ENCODE measurements at places on chromosomes 7 and 10.

DNA sequence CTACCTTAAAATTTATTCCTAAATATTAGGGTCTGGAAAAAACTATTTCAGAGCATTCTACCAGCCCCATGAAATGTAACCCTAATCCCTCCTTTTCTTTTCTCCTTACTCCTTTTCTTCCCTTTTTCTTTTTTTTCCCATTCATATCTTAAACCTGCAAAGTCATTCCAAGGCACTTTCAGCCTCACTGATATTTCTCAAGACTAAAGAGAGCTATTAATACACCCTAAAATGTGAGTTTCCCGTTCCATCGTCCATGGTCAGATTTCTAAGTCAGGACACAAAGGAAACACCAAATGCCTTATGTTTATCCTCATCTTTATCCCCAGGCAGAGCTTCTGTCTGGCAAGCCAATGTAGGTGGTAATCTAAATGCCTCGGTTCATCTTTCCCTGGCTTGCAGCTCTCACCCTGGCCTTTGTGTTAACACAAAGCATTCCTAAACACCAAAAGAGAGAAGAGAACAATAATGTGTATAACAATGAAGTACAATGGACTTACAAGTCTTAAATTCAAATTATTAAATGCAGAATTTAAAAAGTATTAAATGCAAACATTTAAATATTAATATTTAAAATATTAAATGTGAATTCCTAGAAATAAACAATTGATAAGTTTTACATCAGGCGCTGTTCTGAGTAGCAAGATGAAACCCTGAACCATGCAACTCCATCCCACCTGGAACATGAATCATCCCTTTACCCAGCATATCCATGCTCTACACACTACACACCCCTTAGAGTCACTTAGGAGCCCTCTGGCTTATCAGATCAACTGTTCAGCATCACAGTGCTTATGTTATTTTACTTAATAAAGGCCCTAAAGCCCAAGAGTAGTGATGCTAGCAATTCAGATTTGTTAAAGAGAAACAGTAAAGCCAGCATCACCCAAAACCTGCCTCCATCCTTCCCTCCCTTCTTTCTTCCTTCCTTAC is 26.8 kb downstream of the MICU1 start:
- no peak for DNase-seq

- DNase-seq = no peak
Measured at GRCh38 chr10:79413196-79413595, 32.2 kb downstream of the ZCCHC24 start.

DNA sequence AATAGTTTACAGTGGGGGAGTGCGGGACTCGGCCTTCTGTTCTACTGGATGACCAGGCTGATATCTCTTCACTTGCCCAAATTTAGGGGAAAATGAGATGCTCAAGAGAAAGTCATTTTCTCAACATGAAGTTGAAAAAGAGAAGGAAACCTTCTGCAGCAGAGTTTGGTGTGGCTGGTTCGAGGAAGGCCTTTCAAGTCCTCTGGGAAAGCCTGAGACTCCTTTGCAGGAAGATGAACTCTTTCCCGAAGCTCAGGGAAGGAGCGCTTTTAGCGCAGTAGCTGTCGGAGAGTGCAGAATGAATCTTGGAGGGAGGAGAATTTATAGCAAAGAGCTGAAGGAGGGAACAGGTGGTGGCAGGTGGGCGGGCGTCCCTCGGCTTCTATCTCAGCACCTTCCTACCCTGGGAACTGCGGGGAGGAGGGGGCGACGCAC is at the start of gene ATOH7:
TSS of gene ATOH7 (minus strand) at position 297 of the 435 bp plus-strand sequence. CDS start 436 bp downstream, outside the sequence.
- DNase-seq = no peak

DNA sequence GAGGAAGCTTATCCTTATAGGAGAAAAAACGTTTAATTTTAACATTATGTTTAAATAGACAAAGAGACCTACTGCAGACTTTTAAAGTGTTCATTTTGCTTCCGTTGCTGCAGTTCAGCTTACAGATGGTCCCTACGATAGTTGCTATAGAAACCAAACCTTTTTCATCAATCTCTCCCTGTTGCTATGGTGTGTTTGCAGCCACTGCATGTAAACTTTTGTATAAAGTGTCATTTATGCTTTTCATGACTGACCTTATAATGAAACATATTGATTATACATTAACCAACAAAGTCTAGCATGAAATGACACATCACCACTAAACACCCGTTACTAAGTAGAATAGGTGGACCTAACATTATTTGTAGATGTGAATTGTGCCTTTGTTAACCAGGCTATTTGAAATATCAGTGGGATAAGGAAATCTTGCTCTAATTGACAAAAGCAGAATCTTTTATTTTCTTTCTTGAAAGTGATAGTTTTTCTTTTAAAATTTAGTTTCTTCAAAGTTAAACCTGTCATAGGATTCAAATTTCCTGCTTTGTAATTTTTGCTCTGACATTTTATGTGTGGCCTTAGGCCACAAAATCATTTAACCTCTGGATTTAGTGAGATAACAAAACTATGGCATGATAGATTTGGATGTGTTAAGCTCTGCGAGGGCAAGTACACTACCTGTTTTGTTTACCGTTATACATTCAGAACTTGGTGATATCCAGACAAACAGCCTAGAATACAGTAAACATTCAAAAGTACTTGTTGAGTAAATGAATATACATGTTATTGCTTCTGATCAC is 64.0 kb downstream of the CACNB2 start:
- no peak for DNase-seq

- no peak for DNase-seq
Measured at GRCh38 chr10:21935439-21936023, 68.0 kb downstream of the DNAJC1 start.

DNA sequence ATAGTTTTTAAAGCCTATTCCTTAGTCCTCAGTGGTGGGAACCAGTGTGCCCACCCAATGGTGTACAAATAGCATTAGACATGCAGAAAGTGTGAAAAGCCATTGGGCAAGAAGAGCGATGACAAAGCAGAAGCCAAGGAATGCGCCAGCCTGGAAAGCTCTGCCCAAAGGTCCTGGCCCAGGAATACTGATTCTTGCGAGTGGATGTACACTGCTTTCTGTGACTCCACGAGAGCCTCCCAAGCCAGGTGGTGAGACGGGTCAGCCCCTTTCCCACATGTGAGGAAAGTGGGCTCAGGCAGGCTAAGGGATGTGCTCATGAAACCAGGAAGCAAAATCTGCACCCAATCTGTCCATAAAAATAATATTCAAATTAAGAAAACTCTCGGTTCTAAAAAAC is 106.6 kb downstream of the ADCY1 start:
- no peak for DNase-seq

DNA sequence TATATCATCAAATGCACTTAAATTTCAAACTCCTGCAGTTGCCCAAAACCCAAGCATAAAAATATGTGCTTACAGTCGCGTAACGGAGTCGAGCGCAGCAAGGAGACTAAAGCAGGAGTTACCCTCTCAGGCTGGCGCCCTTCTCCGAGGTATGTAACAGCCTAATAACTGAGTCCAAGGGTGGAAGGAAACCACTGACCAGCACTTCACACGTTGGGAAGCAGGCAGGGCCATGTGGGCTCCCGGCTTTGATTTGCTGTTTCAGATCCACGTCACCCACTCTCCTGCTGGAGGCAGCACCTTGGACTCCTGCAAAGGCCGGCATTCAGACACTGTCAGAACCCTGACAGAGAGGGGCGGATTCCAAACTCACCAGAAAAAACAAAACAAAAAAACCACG is 123.8 kb downstream of the DIP2C start:
- DNase-seq = no peak

DNA sequence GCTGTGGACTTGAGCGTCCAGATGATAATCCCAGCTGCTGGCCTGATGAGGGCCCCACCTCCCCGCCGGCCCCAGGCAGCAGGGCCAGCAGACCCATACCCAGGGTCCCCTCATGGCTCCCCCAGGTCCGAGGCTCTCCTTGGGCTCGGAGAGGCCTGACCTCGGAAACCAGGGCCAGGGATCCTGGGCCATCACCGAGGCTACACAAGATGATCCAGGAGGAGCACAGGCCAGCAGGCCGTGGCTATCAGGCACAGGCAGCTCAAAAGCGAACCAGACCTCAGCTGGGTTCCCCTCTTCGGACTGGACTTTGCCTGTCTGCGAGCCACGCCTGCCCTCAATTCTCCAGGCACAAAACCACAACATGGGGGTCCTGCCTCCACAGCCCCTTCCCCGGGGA is 17.4 kb downstream of the PDGFA start:
- no peak for DNase-seq

GRCh38 chr10:132651511-132652029 is 114.0 kb downstream of the INPP5A start:
- DNase-seq = no peak

DNA sequence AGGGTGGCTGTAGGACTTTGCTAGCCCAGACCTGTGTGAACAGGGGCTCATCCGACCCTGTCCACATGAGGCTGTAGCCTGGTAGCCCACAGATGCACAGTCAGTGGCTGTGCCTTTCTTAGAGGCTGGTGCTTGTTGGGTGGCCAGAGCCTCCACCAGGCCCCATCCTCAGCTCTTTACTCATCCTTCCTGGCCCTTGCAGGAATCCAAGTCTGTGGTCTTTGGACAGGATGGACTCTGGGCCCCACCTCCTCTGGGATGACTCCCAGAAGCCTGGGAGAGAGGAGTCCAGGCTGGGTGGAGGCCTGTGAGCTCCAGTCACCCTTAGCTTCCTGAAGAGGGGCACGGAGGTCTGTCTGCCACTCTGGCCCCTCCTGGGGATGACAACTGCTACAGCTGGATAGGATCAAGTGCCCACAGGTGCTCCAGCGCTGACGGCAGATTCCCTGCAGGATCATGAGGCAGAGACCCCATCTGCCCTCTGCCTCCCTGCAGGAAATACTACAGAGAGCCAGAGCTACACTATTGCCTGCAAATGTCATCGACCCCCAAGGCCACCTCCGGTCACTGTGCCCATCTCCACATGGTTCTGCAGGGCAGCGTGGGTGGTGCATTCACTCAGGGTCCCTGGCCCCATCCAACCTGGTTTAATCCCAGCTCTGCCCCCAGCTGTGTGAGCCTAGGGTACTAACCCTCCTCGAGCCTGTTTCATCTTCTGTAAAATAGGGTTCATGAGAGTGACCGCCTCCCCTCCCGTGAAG is 114.5 kb downstream of the PTPN20 start:
- no peak for DNase-seq

DNA sequence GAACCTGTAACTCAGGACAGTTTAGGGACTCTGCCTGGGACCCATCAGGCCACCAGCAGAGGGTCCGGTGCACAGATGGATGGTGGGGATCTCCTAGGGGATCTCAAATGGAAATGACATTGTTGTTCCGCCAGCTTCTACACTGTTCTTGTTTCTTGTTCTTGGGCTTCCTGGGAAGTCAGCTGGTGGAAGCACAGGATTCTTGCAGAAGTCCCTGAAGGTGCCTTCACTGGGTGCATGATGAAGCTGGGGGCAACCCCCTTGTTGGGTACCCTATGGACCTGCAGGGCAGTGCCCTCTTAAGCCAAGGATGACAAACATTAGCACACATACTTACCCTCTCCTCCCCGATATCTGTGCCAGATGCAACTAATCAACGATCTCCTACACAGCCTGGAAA is 18.6 kb downstream of the SFTPD start:
- no peak for DNase-seq

DNA sequence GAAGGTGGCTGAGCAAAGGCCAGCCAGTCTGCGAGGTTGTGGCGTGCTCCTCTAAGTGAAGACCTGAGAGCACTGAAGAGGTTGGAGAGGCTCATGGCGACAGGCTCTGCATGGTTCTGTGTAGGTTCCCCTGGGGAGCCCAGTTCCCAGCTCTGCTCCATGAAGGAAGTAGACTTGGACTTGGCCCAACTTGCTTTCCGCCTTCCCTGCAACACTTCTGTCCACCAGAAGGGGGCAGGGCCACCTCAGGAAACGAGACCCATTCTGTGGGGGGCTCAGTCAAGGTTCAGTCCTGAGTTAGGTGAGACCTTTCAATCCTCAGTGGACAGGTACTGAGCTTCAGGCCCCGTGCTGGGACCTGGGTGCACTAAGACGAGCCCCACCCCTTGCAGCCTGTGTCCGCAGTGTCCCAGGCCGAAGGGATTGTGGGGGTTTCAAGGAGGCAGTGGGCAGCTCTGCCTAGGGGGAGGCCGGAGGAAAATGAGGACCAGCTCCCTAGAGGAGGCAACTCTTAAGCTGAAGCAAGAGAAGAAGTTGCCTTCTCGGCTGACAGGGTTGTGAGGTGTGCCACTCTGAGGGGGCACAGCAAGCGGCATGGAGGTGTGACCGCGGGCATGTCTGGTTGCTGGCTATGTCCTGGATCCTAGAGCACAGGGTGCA is 15.0 kb upstream of the PCBD1 start:
- DNase-seq = no peak

- no peak for DNase-seq
Measured at GRCh38 chr10:69279110-69279509, 814 bp downstream of the HK1 start.

DNA sequence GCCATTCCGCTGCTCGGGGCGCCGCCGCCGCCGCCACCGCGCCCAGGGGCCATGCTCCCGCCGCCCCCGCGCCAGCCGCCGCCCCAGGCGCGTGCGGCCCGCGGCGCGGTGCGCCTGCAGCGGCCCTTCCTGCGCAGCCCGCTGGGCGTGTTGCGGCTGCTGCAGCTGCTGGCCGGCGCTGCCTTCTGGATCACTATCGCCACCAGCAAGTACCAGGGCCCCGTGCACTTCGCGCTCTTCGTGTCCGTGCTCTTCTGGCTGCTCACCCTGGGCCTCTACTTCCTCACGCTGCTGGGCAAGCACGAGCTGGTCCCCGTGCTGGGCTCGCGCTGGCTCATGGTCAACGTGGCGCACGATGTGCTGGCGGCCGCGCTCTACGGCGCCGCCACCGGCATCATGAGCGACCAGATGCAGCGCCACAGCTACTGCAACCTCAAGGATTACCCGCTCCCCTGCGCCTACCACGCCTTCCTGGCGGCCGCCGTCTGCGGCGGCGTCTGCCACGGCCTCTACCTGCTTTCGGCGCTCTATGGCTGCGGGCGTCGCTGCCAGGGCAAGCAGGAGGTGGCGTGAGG is 383 bp downstream of the MARVELD1 start:
- no peak for DNase-seq

- DNase-seq = no peak
Measured at GRCh38 chr10:25575343-25575742, 358.7 kb upstream of the MYO3A start.

DNA sequence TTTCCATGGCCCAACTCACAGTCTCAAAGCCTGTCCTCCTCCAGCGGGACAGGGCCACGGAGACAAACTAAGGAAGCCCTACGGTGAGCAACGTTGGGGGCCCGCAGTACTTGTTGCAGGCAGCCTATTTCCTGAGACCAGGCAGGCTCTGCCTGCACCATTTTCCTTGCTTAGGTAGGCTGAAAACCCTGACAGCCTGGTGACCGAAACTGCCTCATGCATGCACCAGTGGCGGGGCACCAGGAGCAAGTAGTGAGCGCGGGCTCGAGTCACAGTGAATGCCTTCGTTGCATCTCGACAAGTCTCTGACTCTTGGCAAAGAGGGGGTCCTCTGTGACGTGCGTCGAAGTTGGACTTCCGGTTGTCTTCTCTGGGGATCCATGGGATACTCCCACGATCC is 23.3 kb upstream of the ZNF273 start:
- DNase-seq = no peak

- no peak for DNase-seq
Measured at GRCh38 chr7:2947058-2947780, 96.4 kb downstream of the CARD11 start.

GRCh38 chr10:122243550-122243949 is 27.5 kb upstream of the BTBD16 start:
- DNase-seq = no peak

Measured in keratinocyte (primary cell).